ENCODE measurements at places on chromosomes 6 and 20. TPM values are rescaled to one million over a fixed set of nuclear protein-coding genes. Genes with fewer than 3 reads are reported as not detected.

The TPD52L1 gene
- 52.0 TPM for total RNA-seq

The SLC17A5 gene
- total RNA-seq: 12.1 TPM

The BRD2 gene
- total RNA-seq: 140 TPM

The FOXQ1 gene
- total RNA-seq: 5.2 TPM

The CGAS gene
- total RNA-seq: 4.0 TPM

The SLC17A3 gene
- 1.0 TPM for total RNA-seq

The PPP2R5D gene
- 25.1 TPM for total RNA-seq

The GPLD1 gene
- total RNA-seq: 0.77 TPM

The SRMS gene
- total RNA-seq: 0.16 TPM

The PACSIN1 gene
- total RNA-seq: 0.05 TPM

The GLP1R gene
- total RNA-seq: not detected
